ENCODE measurements at places on chromosomes 4 and X.

- DNase-seq: no peak
Measured at GRCh38 chr4:161530710-161531109, 633.1 kb downstream of the FSTL5 start.

DNA sequence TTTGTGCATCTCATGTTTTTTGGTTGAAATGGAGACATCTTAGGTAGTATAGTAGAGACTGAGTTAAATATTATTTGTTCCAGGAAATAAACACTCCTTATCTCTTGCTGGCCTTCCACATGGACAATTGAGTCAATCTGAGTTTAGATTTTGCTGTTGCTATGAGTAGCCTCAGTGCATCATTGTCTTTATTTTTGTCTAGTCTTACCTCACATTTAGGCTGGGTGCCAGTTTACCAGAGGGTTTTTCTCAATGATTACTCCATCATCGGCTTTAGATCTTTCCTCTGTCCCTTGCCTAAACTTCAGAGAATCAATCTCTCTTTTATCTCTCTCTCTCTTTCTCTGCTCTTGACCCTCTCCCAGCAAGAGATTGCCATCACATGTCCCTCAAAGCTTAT is 73.6 kb downstream of the GABRB1 start:
- no peak for DNase-seq

DNA sequence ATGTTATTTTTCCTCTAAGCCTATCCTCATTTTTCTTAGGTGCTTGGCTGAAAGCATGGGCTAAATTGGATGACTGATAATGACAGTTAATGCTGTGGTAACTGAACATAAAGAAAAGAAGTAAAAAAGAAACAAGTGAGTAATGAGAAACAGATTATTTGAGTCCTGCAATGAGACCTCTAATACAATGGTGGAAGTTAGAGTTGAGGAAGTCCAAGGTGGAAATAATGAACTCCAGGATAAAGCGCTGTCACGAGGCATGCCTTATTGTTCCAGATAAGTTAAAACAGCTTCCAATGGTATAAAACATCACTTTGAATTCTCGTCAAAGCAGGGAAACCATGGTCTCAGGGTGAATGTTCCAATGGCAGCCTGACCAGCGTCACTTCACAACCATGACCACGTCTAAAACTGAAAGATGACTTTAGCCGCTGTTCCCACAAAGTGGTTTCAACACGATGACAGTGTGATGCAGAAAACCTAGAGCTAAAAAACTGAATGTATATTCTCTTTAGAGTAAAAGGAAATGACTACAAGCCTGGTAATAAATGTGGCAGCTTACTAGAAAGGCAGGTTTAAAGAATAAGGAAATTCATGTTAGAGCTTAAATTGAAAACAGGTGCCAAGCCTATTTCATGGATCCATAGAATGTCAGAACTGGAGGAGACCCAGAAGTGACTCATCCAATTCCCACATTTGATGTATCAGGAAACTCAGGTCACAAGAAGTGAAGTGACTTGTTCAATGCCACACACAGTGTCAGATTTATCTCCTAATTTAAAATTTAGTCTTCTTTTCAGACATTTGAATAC is 202.6 kb upstream of the GYPA start:
- DNase-seq: no peak

GRCh38 chr4:6418193-6418755 is 54.1 kb downstream of the PPP2R2C start:
- DNase-seq: no peak

DNA sequence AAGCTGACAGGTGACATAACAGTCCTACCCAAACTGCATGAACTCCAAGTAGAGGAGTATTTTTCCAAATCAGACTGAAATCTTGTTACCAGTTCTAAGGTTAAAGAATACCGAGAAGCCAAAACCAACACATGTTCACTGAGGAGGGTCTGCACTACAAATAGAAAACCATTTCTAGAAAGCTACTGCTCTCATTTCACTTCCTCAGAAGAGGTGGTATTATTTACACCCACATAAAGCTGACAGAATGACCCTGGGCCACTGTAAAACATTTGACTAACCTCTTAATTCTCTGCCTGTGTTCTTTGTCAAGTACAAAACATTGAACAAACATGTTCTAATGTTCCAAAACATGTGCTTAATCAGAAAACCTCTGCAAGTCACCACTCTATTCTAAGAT is 95.8 kb downstream of the IQCM start:
- DNase-seq: no peak

DNA sequence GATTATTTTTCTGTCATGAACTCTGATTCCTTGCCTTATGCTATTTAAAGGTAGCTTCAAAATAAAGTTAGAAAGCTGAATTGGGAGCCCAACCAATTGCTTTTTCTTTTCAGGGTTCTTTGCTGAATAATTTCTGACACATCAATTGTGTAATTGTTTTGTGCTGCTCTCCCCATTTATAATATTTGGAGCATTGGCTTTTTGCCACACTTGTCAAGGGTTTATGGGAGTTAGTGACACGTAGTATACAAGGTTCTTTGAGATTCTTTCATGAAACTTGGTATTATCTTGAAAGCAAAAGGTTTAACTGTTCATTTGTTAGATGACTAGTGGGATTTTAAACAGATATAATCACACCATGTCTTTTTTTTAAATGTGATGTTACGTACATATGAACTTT is 80.9 kb downstream of the POLA1 start:
- DNase-seq: no peak

- no peak for DNase-seq
Measured at GRCh38 chr4:107685740-107686139, 34.3 kb downstream of the PAPSS1 start.

GRCh38 chr4:71729856-71730255 is 54.0 kb downstream of the GC start:
- no peak for DNase-seq

DNA sequence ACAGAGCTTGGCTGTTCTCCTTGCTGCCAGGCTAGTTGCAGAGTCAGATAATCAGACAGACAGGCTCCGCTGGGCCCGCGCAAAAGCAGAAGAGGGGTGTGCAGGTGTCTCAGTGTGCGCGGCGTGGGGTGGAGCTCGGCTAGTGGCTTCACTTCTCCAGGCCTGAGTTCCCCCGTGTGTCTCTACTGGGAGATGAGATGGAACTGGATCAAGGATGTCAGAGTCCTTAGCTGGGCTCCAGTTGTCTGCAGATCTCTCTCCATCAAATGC is 21.1 kb downstream of the HTRA3 start:
- no peak for DNase-seq

GRCh38 chr4:150126864-150127203 is 48.6 kb downstream of the DCLK2 start:
- DNase-seq: no peak

DNA sequence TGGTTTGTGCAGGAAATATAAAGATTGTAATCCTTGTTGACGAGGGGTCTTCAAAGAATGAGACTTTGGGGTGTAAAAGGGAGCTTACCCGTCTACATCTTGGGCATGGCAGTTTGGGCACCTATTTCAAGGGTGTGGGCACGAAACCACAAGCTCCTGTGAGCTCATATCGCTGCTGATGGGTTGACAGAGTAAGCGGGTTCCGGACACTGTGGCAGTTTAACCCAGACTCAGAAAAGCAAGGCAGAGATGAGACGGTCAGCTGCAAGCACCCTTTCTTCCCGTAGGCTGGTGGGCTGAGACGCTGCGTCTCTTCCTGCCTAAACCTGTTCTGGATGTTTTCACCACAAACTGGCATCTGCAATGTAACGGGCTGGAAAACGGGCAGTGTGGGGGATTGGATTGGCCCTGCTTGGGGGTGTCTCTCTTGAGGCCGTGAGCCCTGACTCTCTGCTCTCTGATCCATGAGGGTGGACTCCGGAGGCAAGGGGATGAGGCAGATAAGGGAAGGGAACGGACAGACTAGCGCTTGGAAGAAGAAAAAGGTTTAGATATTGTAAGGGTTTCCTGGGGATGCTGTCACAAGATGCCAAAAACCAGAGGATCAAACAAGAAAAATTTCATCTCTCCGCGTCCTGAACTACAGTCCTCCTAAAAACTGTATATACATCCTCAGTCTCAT is 237.5 kb downstream of the SHOX start:
- no peak for DNase-seq

- no peak for DNase-seq
Measured at GRCh38 chrX:78103001-78103622, 936 bp upstream of the PGK1 start.

GRCh38 chr4:39932776-39933402 is 44.8 kb downstream of the PDS5A start:
- DNase-seq: no peak

DNA sequence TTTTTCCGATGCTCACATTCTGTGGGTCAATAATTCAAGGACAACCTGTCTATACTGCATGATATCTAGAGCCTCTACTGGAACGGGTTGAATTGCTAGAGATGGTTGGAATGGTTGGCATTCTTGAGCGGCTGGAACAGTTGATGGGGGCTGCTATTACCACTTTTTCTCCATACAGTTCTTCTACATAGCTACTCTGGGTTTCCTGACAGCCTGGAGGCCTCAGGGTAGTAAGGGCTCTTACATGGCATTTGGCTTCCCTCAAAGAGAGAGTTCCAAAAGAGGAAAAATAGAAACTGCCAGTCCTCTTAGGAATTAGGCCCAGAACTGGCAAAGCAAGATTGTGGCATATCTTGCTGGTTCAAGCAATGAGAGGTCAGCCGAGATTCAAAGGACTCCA is 53.1 kb downstream of the NAA11 start:
- no peak for DNase-seq

DNA sequence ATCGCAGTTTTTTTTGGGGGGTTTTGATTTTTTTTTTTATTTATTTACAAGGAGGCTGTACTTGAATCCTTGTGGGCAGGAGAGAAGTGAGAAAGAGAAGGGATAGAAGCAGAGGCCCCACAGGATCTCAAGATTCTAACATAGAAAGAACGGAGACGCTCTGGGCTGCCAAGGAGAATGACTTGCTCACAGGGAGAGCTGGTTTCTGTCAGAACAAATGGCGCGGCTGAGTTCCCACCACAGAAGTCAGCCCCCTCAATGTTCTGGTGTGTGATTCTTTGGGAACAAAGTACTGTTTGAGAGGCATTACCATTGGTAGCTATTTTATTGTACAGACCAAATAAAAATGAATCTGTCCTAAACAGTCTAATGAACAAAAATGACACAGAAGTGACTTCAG is 80.6 kb downstream of the ATXN3L start:
- DNase-seq: no peak

DNA sequence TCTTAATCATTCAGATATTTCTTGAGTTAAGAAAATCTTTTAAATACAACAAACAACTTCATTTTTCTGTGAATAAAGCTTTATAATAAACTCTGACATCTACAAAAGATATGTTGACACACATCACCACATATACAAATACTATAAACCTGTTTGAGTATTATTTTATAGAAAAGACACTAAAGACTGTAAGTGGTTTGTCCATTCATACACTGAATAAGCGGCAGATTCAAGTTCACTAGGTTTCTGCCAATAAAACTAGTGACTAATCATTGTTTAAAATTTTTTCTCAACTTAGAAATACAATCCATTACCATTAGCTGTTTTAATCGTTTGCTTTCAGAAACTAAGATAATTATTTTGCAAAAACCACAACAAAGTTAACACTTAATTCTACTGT is 1900.0 kb downstream of the C4orf33 start:
- no peak for DNase-seq

- no peak for DNase-seq
Measured at GRCh38 chr4:175253184-175253902, 335.2 kb downstream of the ADAM29 start.

DNA sequence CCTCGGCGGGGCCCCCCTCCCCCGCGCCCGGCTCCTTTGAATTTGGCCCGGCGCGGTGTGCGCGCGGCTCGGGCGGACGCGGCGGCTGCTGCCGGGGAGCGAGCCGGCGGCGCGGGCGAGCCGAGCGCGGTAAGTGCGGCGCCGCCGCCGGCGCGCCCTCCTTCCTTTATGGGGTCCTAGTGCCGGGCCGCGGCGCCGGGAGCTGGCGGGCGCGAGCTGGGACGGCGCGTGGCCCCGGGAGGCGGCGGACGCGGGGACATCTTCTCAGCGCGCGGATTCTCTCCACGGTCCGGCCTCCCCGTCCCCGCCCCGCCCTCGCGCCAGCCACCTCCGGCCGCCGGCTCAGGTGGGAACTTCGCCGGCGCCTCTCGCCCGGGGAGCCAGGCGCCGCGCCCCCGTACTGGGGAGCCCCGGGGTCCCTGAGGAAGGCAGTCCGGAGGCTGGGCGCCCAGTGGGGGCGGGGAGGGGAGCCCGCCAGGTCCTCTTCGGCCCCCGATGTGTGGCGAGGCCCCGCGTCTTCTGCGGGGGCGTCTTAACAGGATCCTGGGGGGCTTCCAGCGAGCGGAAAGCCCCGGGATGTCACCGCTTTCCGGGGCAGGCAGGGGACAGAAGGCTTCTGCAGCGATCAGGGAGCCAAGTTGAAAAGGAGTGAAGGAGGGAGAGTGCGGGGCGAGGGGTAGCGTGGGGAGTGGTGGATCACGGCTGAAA is 98.4 kb upstream of the TENM3 start:
- DNase-seq: no peak

- no peak for DNase-seq
Measured at GRCh38 chr4:158166701-158167100, 6.1 kb downstream of the GASK1B start.

DNA sequence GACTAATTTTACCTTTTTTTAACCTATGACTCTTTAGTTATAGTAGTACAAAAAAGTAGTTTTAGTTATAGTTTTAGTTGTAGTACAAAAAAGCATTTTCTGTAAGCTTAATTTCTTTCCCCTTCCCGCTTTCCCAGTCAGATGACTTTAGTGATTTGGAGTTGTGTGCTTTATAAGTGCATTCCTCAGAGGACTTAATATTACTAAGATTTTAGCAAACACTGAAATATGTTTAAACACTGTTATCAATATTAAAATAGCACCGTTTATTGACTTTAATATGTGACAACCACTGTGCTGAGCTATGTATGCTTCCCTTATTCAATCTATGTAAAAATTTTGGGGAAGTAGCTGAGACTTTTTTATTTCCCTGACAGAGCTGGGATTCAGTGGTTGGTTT is 22.8 kb downstream of the GUF1 start:
- DNase-seq: no peak

DNA sequence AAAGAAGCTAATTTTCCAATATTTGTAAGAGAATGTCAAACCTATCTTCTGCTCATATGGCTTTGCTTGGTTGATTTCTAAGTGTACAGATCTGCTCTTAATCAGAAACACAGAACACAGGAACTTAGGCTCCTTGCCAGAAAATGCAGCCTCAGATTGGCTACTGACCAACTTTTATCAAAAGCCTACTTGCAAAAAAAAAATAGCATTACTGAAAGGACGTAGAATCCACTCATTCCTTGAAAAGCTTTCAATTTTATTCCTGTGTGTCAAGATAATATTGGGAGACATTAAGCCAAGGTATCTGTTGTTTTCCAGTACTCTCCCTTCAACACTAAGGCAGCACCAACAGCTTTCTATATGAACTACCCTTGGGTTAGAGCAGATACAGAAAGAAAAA is 127.6 kb upstream of the INTU start:
- DNase-seq: no peak

- no peak for DNase-seq
Measured at GRCh38 chr4:73434311-73434710, 1.7 kb upstream of the AFP start.

DNA sequence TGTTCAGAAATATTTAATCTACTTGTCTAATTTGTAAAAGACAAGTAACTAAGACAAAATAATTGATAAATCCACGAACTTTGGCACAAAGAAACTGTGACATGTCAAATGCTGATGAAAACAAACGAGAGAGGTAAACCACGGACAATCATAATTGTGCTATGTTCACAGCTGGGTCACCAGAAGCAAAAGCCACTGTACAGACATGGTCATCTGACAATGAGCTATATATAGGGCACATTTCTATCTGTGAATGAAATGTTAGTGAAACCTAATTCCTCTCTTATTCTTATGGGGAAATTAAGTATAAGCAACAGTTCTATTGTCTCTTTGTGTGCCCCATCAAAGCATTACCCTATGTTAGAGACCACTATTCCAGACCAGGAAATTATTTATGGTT is 444.0 kb upstream of the TRAM1L1 start:
- no peak for DNase-seq
